ENCODE measurements at places on chromosomes 5 and 9.

- DNase-seq = no peak
Measured at GRCh38 chr5:135669416-135669815, 90.6 kb upstream of the CXCL14 start.

DNA sequence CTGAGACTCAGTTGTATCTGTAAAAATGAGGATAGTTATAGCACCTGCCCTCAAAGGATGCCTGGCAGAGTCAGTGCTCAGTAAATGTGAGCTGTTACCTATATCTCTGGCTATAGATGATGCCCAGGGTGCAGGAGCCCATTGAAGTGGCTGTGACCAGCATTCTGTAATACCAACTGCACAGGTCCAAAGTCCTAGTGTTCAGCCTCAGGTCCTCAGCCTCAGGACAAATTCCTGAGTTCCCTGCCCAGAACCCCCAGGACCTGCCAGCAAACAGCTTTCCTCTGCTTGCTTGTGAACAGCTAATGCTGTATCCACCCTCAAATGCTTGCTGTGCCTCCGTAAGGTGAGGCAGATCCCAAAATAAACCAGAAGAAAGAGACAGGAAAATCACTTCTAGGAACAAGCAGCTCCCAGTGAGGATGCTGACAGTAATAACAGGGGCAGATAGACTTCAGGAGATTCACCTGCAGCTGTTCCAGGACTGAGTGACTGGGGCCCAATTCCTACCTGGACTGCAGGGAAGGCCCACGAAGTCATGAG lies 80.8 kb downstream of the SIL1 start:
- no peak for DNase-seq

DNA sequence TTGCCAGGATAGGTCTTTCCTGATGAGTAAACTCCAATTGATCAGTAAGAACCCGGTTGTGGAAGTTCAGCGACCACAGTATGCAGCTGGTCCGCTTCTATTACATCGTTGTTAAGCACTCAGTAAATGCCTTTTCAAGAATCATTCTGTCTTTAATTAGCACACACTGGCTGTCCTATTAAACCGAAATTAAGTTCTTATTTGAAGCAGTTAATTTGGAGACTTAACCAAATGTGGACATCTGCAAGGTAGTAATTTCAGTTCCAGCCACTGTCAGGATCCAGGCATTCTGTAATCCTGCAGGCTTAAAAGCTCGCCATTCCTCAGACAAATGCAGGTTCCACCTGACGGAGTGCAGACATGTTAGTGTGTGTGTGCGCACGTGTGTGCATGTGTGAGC lies 254.6 kb downstream of the IRX2 start:
- DNase-seq = no peak

GRCh38 chr5:54135042-54135441 lies 175.3 kb downstream of the ARL15 start:
- DNase-seq = no peak

DNA sequence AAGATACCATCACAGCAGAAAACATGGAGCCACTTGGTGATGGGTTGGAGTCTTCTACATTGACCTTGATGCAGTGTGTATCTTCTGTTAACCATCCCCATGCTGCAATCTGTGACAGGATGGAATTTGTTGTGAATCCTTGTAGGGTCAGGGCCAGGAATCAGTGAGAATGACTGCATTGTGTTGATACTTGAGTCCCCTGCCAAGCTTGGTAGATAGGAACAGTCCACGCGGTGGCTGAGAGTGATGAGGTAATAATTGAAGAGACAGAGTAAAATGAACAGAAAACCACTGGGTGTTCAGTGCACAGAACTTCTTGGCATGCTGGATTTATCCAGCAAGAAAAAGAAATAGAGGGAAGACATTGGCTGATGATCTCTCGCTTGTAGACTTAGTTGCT lies 217.5 kb downstream of the MAN2A1 start:
- no peak for DNase-seq

DNA sequence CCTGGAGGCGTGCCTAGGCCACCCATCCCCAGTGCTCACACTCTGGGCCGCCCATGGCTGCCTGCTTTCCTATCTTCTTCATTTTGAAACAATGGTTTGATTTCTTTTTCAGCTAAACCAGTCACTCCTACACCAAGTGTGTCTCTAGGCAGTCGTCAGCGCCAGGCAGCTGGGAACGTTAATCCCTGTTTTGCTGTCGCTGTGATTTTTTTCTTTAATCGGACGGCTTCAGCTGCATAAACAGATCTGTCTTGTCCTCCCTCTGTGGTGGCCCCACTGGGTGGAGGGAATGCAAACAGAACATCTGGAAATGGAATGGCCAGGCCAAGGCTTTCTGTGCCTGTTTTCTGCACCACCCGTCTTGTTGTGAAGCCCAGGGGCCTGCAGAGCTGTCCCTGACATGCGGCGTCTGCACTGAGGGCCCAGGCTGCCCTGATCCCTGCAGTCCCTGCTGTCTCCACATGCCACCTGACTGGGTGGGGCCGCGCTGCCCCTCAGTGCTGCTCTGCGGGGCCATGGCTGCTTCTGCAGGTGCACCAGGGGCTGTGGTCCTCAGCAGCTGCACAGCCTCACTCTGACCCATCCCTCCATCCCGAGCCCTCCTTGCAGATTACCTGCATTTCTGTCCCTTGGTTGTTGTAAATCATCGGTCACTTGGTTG lies 51.5 kb downstream of the WNK2 start:
- DNase-seq = no peak

- no peak for DNase-seq
Measured at GRCh38 chr5:7464182-7464581, 68.2 kb downstream of the ADCY2 start.

GRCh38 chr5:93359296-93359959 lies 221.6 kb downstream of the NR2F1-AS1 start:
- DNase-seq = no peak

- DNase-seq = no peak
Measured at GRCh38 chr9:38060681-38061080, 8.3 kb downstream of the SHB start.

All from stimulated activated CD4-positive, alpha-beta T cell treated with anti-CD3 and anti-CD28 coated beads, Interleukin-15, amount 100 ng/mL, for 1 hour (primary cell).